HuH-7.5 (cell line): ENCODE measurements at places on chromosomes 7 and 10.

DNA sequence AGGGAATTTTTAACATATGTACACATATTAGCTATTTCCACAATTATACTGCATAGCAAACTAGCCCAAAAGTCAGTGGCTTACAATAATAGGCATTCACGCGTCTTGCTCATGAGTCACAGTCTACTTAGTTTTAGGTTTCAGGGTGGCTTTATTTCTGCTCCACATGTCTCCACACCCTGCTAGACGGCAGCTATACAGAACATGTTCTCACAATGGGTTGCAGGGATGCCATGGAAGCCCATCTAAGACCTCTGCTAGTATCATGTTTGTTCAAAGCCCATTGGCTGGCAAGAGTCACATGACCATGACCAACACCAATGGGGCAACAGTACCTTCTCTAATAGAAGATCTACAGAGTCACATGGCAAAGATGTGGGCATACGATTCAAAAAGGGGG is 96.3 kb upstream of the NEBL start:
- DNase-seq = no peak

DNA sequence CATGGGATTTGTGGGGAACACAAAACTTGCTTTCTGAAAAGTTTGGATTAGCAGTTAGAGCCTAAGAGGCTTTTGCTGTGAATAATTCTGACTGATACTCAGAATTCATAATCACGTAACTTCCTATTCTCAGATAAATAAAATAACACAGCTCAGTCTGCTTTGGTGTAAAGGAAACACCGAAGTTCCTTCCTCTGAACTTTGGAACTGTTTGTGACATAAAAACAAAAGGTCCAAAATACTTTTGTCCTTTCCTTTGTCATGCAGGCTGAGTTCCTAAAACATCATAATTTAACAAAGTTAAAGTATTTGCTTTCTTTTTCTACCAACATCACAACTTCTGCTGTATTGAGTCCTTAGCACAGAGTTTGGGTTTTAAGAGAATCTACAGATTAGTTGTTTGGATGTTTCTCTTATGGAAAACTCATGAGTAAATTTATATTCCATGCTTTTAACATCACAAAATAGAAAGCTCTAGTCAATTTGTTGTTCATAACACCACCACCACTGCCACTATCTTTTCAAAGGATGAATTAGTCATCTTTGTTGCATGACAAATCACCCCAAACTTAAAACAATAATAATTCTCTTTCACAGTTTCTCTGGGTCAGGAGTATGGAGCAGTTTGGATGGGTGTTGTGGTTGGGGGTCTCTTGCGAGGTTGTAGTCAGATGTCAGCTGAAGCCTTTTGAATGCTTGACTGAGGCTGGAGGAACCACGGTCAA is 123.4 kb downstream of the REEP3 start:
- no peak for DNase-seq

- no peak for DNase-seq
These were observed 16.1 kb downstream of the FHIP2A start for GRCh38 chr10:114837690-114838089.

DNA sequence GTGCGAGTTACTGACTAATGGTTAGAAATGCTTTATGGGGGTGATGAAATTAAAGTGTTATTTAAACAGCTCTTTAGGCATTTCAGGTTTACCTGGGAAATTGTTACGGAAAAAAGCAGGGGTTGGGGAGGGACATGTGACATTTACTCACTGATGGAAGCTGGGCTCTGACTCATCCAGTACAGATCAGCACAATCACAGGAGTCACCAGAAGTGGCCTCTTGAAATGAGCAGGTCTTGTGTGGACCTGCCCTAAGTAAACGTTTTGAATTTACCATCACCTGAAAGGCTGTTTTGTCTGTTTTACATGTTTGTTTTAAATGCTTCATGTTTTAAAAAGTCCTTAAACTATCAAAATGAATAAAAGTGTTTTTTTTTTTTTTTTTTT is 2.3 kb downstream of the GLRX3 start:
- peak; percentile 33 for DNase-seq

GRCh38 chr7:123961771-123962170 is 36.7 kb downstream of the SPAM1 start:
- no peak for DNase-seq

DNA sequence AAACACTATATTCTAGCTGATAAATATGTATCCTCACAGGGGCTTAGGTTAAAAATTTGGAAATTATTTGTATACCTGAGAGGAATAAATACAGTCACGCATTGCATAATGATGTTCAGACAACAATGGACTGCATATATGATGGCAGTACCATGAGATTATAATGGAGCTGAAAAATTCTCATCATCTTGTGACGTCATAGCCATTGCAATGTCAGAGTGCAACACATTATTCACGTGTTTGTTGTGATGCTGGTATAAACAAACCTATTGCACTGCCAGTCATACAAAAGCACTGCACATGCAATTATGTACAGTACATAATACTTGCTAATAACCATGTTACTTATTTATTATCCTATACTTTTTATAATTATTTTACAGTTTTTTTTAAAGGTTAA is 31.4 kb downstream of the STEAP1B start:
- DNase-seq = no peak

DNA sequence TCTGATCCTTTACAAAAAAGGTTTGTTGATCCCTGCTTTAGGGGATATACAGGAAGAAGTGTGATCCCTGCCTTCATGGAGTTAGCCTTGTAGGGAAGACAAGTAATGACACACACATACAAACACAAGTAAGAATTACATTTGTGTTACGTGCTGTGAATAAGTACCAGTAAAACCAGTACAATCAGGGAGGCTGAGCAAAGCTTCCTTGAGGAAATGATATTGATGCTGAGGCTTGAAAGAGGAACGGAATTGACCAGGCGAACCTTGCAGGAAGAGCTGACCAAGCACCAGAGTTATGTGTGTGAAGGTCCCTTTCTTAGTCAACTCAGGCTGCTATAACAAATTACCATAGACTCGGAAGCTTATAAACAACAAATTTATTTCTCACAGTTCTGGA is 83.6 kb upstream of the CACUL1 start:
- DNase-seq = no peak

DNA sequence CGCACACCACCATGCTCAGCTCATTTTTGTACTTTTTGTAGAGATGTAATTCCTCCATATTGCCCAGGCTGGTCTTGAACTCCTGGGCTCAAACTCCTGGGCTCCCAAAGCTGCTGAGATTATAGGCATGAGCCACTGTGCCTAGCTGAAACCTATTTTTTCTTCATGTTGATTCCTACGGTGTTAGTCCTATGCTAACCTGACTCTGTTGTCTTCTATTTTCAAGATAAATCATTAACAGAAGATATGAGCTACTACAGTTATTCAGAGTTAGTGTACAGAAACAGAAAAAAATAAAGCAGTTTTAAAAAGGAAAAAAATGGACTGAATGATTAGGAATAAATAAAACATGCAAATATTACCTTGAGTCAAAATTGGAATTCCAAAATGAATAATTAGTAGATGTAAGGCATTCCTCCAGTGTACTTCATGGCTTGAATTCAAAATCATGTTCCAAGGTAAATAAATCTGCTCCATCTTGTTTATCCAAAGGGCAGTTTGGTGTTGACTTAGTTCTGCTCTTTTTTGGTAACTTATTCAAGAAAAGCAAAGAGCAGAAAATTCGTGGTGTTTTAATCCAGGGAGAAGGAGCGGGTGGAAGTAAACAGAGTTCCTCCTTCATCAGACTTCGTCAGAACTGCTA is 185.8 kb downstream of the CACNB2 start:
- DNase-seq = no peak

DNA sequence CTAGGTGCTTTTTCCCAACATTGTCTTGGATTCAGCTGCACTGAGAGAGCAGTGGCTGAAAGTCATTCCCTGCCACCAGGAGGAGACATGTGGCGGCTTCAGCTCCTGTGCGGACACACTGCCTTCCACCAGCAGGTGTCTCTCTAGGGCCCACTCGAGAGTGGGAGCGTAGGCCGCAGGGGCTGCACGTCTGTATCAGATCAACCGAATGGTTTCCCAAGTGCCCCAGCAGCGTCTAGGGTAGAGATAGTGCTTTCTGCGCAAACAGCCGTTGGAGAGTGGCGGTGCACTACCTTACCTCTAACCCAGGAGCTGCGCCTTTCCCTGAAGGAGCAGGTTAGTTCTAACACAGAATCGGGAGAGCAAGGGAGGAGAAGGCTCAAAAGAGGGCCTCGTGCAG is 31.7 kb downstream of the PAPOLB start:
- peak; percentile 86 for DNase-seq

DNA sequence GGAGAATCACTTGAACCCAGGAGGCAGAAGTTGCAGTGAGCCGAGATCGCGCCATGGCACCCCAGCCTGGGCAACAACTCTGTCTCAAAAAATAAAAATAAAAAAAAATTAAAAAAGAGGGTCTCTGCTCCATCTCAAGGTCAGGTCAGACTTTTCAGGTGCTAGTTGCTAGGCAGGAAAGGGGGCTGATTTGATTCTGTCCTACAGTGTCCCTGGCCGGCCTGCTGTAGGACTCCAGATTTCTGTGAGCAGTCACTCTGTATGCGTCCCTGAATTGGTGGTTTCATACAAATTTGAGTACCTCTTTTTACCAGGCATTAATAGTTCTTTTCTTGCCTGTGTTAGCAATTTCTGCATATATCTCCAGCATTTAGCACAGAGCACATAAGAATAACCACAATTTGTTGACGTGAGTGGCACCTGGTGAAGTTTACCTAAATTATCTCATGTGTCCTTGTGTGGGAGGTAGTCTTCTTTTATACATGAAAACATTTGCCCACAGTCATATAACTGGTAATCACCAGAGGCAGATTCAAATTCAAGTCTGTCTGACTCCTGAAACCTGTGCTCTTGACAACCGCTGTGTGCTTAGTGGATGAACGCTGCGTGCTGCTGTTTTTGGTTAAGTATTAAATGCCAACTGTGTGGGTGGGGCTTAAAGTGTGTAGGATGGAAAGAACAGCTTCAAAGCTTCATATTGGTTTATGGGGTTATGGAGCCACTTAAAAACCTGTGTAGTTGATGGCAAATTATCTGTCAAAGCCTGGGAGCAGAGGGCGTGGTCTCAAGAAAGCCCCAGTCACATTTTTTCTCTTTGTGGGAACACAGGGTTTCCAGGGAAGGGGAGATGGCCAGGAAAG is 3.2 kb upstream of the ZNF775 start:
- DNase-seq = no peak

GRCh38 chr7:127629268-127629854 is 11.4 kb upstream of the PAX4 start:
- DNase-seq = peak; percentile 27

GRCh38 chr10:122513053-122513452 is 47.5 kb upstream of the DMBT1 start:
- DNase-seq = no peak

GRCh38 chr7:3229904-3230470 is 71.1 kb upstream of the SDK1 start:
- no peak for DNase-seq

DNA sequence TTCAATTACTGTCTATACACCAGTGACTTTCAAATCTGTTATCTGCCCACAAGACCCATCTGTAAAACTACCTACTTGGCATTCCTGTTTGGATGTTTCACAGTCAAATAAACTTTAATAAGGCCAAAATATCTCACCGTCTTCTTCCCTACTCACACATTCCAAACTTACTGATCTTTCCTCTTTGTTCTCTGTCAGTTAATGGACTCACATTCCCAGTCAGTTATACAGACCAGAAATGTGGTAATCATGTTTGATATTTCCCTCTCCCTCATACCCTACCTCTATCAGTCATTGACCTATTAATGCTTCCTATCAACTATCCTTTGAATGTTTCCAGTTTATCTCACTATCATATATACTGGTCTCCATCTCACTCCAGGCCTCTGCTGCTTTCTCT is 28.5 kb upstream of the HDAC9 start:
- DNase-seq = no peak

DNA sequence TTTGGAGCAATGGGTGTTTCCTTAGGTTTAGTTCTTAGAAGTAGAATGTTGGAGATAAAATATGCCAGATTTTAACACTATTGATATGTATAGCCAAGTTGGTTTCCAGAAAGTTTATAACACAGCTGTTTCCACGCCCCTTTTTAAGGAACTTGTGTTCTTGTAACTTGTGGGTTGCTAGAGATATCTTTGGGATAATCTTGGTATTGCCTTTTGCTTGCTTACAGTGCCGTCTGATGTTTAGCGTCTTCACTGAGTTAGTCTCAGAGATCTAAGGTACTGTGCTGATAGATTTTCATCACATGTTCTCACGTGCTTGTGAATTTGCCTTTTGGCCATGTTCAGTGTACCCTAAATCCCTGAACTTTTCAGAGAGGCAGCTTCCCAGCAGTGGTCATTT is 12.4 kb downstream of the TMEM248 start:
- DNase-seq = no peak

GRCh38 chr7:3267966-3268690 is 32.9 kb upstream of the SDK1 start:
- DNase-seq = no peak

DNA sequence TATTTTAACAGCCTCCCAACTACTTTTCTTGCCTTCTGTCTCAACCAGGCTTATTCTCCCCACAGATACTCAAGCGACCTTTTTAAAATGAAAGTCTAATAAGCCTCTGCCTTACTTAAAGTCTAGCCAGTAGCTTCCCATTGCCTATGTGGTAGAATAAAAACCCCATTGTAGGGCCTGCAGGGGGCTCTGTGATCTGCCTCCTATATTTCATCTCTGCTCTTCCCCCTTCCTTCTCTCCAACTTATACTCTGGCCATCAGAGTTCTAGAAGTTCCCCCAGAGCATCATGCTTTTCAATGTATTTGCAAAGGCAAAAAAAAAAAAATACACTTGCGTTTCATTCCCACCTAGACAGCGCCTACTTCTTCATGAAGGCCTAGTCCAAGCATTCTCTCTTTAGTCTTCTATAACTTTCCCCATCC is 167.7 kb upstream of the ADO start:
- no peak for DNase-seq

DNA sequence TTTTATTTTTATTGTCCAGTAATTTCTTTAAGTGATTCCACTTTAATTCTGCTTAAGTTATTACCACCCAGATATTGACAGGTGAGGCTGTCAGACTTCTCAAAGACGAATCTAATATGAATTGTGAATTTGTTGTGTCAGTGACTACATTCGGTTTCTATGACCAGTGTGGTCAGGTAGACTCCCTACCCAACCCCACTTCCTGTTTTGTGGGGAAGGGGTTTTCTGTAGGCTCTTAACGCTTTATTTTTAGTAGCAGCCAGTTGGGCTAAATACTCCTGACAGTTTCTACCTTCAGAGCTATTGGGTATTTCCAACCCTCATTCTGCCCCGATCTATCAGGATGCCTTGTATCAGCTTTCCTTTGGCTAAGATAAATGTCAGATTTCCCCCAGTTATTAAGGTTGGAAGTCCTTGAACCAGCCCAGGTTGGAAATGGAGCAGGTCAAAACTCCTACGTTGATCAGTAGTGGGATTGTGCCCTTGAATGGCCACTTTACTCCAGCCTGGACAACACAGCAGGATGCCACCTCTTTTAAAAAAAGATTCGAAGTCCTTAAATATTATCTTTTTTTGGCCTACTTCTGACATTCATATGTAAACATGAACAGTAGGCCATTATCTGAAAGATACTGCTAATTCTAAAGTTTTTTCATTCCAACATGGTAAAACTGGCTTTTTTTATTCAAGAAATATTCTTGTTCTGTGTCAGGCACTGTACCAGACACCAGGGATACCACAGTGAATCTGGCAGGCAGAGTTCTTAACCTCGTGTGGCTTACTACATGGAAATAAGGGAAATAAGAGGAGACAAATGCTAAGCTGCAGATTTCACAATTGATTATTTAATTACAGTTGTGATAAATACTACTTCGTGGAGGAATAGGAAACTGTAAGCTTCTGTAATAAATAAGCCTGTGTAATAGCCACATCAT is 133.3 kb upstream of the SAMD8 start:
- no peak for DNase-seq

- no peak for DNase-seq
These were observed 285.7 kb downstream of the NXPH1 start for GRCh38 chr7:8719102-8719501.
